ENCODE measurements at places on chromosomes 12 and 14. TPM values are rescaled to one million over a fixed set of nuclear protein-coding genes. Genes with fewer than 3 reads are reported as not detected.
A peak's percentile ranks its signal among the peaks of the same experiment; 100 is the strongest.

- DNase-seq: no peak
Observed at GRCh38 chr12:129964826-129965457, 61.1 kb upstream of the TMEM132D start.

- DNase-seq: no peak
Observed at GRCh38 chr12:122250047-122250446, 16.2 kb downstream of the VPS33A start.

DNA sequence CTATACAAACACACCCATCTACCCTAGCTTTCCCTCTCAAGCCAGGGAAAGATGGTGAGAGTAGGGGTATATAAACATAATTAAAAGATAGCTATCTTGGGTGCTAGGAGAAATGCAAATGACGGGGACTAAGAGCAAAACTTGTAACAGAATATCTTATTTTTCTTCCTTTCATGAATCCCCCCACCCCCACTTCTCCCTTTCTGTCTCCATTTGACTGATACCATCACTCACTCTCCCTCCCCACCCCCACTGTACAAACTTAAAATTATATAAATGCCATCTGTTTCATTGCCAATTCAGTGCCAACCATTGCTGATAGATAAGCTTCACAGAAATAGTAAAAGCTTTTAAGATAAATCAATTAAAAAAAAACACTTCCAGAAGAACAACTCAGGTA lies 268.6 kb downstream of the SLC6A15 start:
- DNase-seq: no peak

DNA sequence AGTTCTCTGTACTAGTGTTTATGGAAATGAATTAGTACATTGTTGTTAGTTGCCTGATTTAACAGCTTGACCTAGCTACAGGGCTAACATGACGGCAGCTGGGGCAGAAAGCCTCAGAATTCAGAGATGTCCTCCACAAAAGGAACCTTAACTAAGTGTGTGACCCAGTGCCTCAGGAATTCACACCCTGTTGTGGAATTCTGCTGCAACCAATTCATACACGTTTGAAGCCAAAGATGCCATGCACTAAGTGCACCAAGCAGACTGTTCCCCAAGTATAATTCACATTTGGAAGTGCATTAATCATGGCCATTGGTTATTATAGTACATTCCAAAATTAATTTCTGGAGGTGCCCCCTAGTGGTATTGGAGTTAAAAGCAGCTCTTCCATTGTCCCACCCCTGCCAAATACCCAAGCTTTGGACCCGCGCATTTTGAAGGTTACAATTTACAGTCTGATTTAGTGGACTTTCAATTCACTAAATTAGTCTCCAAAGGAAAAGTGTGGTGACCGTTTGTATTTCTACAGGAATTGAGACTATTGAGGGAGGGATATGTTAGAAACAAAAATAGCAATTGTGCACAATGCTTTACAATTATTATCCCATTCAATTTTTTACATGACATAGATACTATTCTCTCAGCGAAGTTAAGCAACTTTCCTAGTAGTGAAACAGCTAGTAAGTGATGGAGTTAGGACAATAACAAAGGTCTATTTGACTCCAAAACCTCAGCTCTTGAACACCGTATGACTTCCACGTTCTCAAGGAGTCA lies 85.9 kb downstream of the PAX9 start:
- no peak for DNase-seq

GRCh38 chr14:48473944-48474343 lies 798.5 kb upstream of the MDGA2 start:
- no peak for DNase-seq

DNA sequence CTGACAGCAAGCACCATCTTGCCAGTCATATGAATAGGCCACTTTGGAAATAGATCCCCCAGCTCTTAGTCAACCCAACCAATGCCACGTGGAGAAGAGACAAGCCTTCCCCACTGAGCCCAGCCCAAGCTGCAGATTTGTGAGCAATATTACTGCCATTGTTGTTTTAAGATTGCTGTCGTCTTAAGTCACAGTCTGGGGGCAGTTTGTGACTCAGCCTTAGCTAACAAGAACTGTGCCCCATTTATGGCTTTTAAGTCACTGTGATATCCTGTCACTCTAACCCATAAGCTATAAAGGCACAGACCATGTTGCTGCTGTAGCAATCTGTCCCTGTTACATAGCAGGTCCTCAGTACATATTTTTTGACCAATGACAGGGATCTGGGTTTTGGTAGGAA lies 464.2 kb downstream of the MED13L start:
- no peak for DNase-seq

DNA sequence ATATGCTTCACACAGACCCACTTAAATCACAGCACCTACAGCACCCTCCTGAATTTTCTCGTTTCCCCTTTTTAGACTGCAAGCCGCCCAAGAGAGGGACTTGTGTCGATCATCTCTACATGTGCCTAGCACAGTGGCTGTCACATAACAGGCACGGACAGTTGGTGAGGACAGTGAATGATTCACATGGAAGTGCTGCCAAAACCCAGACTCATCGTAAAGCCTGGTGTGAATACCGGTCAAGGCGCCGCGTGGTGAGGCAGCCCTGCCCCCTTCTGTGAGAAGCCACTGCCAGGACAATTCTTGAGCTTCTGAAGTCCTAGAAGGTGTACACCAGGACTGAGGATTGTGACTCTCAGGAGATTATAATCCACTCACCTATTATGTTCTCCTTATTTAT lies 44.3 kb downstream of the ATG2B start:
- no peak for DNase-seq

GRCh38 chr12:90519285-90519684 lies 435.7 kb downstream of the CCER1 start:
- DNase-seq: no peak

GRCh38 chr12:120470150-120470784 lies 719 bp upstream of the SRSF9 start:
- DNase-seq: no peak

DNA sequence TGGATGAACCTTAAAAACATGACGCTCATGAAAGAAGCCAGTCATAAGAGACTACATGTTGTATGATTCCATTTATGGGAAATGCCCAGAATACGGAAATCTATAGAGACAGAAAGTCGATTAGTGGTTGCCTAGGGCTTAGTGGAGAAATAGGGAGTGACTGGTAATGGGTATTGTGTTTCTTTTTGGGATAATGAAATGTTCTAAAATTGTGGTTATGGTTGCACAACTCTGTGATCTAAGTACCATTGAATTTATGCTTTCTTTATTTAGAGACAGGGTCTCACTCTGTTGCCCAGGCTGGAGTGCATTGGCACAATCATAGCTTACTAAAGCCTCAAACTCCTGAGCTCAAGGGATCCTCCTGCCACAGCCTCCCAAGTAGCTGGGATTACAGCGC lies 8.0 kb downstream of the RBMS2 start:
- no peak for DNase-seq

DNA sequence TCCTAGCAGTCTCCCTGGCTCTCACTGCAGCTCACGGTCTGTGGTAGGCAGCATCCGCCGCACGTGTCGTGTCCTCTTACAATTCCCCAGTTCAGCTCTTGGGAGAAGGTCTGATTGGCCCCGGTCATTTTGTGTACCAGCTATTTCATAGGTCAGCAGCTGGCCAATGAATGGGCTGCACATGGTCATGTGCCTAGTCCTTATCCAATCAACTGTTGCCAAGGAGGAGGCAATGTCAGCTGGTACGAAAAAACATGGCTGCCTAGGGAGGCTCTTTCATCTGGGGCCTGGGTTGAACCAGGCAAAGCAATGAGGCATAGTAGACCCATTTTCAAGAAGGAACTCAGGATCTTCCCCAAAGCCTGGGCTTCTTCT lies 46.1 kb downstream of the RNFT2 start:
- DNase-seq: no peak

- DNase-seq: peak; percentile 71
Observed at GRCh38 chr14:73452341-73453186, 5.8 kb downstream of the NUMB start.

GRCh38 chr14:102796661-102797190 lies 19.5 kb downstream of the TRAF3 start:
- no peak for DNase-seq

DNA sequence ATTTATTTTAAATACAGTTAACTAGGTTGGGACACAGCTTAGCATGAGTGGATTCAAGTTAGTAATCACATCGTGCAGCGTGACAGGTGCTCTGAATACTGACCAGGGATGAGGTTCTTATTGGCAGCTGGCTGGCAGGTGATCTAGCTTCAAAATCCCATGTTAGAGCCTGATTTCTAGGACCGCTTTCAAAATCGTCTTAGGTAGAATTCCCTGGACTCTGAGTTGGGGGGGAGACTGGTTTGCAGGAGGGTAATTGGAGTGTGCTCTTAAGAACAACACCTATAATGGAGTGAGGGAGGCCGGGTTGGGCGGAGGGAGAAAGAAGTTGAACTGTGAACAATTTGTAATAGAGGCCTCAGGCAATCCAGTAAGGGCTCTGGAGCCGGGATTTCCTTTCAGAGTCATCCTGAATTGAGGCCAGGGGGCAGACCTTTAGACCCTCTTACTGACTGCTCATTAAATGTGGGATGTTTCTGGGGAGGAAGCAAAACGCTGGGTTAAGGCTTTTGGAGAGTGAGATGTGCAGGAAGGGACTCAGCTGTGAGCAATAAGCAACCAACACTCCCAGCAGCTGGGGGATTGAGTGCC lies 874 bp upstream of the YARS2 start:
- no peak for DNase-seq

GRCh38 chr14:24037658-24038037 lies 14.2 kb upstream of the CARMIL3 start:
- DNase-seq: no peak

- no peak for DNase-seq
Observed at GRCh38 chr14:92924247-92924646, 1.3 kb downstream of the CHGA start.

DNA sequence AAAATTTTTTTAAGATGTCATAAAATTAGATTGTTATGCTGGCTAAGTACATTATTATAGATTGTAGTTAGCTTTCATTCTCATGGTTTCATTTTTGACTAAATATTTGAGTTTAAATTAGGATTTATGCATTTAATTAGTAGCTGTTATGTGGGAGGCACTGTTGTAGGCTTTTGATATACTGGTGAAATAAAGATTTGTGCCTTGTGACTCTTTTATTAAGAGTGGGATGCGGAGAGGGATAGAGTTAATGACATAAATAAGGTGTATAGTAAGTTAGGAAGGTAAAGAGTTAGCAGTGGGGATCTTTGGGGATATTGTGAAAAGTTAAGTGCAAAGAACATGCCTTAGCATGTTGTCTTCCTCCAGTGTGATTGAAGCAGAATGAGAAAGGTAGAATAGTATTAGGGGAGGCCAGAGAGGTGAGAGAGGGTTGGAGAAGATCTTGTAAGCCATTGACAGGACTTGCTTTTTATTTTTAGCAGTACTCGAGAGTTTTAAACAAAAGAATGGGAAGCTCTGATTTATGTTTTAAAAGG lies 8.8 kb downstream of the ARHGAP5 start:
- no peak for DNase-seq

Gene NEUROD4
- total RNA-seq: not detected

Gene RPGRIP1
- total RNA-seq: not detected

Gene RPS6KA5
- 5.3 TPM for total RNA-seq
